Stimulated activated CD4-positive, alpha-beta T cell treated with anti-CD3 and anti-CD28 coated beads, TNF-alpha, amount 100 ng/mL, for 1 hour (primary cell): ENCODE measurements at places on chromosomes 12 and 14.

- no peak for DNase-seq
These were observed 2.9 kb downstream of the RDH12 start for GRCh38 chr14:67704484-67705089.

DNA sequence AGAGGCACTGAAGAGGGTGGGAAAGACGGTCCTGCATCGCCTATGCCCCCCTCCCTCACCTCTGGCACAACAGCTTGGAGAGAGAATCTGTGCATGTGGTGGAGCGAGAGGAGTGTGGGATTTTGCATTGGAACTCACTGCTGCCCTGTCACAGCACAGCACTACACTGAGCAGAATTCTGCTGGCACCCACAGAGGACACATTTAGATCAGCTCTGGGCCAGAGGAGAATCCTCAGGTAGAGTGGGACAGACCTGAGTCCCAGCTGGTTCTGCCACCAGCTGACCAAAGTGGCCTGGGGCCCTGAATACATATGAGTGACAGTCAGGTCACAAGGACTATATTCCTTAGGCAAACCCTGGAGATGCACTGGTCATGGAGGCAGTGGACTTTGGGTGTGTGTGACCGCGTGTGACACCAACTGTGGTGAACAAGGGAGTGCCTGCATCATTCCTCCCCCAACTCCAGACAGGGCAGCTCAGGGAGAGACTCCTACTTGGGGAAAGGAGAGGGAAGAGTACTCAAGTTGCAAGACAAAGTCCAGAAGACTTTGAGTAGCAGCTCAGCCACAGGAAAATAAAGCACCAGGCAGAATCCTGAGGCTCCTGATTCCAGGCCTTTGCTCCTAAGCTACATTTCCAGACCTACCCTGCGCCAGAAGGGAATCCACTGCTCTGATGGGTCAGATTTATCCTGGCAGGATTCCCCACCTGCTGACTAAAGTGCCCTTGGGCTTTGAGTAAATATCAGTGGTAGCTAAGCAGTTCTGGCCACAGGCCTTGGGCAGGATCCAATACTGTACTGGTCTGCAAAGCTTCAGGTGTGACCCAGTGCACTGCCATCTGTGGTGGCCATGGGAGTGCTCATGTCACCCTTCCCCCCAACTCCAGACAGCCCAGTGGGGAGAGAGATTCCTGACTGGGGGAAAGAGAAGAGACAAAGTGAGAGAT lies 10.6 kb upstream of the ACOT1 start:
- DNase-seq, result no peak

DNA sequence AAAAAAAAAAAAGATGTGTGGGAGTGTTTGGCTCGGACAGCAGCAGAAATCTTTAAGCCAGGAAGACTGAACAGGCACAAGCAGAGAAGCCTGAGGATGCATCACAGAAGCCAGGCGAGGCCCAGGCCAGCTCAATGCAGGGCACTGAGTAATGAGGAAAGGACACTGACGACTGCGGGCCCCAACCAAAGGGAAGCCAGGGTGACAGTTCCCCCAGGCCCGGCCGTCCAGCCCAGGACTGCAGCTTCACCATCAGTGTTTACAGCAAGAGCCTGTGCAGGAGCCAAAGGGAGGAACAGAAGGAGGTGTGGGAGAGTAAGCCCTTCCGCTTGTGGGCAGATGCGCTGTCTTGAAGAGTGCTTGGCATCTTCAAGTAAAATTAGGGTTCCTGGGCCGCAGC lies 205.3 kb upstream of the SFSWAP start:
- no peak for DNase-seq

GRCh38 chr12:107478881-107479280 lies 206.7 kb upstream of the PWP1 start:
- DNase-seq, result no peak

GRCh38 chr14:26199590-26200370 lies 398.1 kb downstream of the NOVA1 start:
- DNase-seq, result no peak

DNA sequence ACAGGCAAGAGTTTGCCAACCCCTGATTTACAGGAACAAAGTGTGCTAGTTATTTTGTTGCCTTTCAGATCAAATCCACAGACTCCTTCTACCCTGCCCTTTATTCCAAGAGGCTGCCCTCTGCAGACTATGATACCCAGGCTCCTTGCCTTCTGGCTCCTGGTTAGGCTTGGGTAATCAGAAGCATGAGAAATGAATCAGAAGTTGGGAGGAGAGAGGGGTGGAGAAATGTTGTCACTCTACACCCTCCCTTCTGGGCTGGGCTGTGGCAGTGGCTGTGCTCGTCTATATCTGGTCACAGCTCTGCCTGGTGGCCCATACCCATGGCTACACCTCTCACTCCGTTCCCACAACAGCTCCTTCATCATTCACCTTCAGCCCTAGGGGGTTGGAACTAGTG lies 204.6 kb upstream of the PLXNC1 start:
- no peak for DNase-seq

- DNase-seq, result no peak
These were observed 565 bp downstream of the NT5DC3 start for GRCh38 chr12:103840462-103840875.

DNA sequence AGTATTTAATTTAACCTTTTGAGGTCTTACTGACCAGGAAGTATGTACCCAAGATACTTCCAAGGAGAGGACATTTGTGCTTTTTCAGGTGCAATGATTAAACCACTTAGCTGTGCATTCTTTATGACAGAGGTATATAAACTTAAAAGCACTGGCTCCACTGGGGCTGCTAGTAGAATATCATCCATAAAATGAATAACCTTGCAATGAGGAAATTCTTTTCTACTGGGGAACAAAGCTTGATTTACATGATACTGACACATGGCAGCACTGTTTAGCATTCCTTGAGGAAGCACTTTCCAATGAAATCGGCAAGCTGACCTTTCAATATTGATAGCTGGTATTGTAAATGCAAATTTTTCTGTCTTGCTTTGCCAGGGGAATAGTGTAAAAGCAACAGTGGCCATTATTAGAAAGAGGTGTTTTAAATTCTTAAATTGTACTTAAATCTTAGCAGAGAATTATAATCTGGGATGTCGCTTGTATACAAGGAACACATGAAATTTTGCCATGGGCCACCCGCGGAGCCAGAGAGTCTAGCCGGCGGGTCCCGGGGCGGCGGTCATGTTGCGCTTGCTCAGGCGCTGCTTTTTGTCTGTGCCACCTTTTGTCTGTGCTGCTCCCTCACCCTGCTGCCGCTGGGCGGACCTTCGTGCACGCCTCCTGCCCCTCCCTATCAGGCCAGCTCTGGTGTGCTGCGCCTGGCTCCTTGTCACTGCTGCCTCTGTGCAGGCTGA lies 20.9 kb upstream of the BLTP3B start:
- DNase-seq, result peak; percentile 50

- no peak for DNase-seq
These were observed 1.5 kb downstream of the DDHD1 start for GRCh38 chr14:53151523-53152183.

DNA sequence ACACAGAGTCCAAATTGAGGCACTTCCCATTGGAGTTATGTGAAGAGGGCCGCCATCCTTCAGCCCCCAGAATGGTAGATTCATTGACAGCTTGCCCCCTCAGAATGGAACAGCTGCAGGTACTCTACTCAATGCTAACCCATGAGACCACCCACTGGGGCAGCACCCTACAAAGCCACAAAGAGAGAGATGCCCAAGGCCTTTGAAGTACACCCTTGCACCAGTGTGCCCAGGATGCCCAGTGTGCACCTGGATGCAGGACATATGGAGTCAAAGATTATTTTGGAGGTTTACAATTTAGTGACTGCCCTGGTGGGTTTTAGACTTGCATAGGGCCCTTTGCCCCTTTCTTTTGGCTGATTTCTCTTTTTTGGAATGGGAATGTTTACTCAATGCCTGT lies 933.9 kb downstream of the SLC16A7 start:
- DNase-seq, result no peak

GRCh38 chr12:32983968-32984367 lies 87.4 kb upstream of the PKP2 start:
- no peak for DNase-seq

DNA sequence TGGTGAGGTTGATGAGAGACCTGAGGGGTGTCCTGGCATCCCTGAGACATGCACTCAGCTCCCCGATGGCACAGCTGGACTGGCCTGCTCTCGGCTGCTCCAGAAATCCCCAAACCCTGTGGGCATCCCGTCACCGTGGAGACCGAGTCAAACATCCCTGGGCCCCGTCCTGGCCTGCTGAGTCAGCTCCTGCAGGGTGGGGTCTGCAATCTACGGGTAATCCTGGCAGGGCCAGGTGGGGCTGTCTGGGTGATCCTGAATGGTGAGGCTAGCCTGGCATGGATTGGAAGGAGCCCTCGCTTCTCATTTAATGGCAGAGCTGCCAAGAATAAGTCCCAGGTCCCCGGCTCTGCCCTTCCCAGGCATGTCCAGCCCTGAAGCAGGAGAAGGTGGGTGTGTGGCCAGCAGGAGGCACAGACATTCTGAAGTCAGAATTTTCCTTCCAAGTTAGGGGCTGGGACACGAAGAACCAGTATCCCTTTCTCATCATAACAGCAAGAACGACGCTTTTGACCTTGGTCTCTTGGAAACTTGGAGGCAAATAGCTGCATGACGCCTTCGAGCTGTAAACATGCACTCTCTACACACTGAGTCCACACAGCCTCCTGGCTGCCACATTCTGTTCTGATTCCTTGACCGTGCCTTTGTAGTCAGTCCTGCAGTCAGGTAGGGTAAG lies 17.7 kb upstream of the SERPINA4 start:
- no peak for DNase-seq

GRCh38 chr12:119117936-119118335 lies 60.8 kb upstream of the HSPB8 start:
- DNase-seq, result no peak

- DNase-seq, result no peak
These were observed 15.0 kb downstream of the DEPDC4 start for GRCh38 chr12:100251917-100252316.

DNA sequence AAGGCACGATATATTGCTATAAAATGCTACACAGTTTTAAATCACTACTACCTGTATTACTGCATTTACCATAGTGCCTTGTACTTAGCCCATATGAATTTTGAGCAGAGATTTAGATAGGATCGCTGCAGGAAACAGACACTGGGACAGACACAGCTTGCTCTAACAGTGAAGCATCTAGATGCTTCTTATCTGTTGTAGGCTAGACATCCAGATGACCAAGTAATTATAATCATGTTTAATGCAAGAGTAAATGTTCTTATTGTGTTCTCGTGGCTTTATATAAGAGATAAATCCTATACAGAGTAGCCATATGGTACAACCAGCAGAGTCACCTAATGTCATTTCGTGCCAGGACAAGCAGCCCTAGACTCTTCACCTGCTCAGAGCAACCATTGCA lies 92.8 kb downstream of the ASCL1 start:
- DNase-seq, result no peak

GRCh38 chr14:38063711-38064320 lies 143.9 kb upstream of the SSTR1 start:
- DNase-seq, result no peak

GRCh38 chr12:132579744-132580143 lies 30.6 kb downstream of the LRCOL1 start:
- no peak for DNase-seq

- no peak for DNase-seq
These were observed 11.9 kb upstream of the TNFAIP2 start for GRCh38 chr14:103111232-103111868.

DNA sequence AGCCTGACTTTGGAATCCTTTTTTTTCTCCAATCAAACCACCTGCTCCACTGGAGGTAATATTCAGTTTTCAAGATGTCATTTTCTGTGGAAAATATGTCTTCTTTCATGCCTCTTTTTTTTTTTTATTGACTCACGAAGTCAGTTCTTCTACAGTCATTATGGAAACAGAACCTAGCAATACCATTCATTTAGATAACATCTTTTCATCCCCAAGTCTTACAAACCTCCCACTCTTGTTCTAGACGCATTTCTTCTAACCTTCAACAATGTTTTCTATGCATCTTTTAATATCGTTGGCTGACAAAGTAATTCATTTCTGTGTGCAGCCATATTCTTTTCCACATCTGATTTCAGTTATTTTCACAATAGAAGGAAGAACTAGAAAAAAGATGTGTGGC lies 474.3 kb upstream of the CCDC196 start:
- no peak for DNase-seq

- no peak for DNase-seq
These were observed 706.8 kb downstream of the GALC start for GRCh38 chr14:87286191-87286590.

DNA sequence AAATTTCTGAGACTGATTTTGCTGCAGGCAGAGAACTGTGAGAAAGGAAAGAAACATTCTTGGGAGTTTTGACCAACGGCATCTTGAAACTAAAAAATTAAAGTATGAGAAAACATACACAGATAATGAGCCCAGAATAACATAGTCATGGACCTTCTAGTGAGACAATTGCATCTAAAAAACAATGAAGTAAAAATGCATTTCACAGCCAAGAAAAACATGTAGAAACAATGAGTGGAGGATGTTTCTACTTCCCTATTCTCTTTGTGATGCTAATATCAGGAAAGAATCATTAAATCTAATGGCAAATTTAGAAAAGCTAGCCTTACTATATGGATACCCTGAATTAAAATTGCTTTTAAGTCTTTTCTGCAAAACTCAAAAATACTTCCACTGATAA lies 12.2 kb upstream of the PLEKHG7 start:
- DNase-seq, result no peak

DNA sequence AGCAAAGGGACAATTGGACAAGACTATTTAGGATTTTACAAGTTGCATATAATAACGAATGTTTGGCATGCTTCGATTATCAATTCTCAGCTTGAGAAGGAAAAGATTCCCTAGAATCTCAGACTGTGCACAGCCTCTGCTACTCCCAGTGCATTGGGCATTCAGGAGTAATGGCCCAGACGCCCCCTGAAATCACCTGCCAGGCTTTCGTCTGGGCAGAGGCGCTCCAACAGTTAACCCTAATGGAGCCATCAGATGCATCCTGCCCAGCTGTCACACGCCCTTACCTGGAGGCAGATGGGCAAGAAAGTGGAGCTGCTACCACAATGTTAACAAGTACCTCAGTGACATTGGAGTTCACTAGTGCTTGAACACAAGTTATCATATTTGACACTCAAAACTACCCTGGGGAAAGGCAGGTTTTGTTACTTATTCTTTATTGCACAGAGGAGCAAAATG lies 927 bp upstream of the LRP6 start:
- DNase-seq, result no peak

GRCh38 chr12:26701604-26702215 lies 131.3 kb downstream of the ITPR2 start:
- DNase-seq, result no peak

DNA sequence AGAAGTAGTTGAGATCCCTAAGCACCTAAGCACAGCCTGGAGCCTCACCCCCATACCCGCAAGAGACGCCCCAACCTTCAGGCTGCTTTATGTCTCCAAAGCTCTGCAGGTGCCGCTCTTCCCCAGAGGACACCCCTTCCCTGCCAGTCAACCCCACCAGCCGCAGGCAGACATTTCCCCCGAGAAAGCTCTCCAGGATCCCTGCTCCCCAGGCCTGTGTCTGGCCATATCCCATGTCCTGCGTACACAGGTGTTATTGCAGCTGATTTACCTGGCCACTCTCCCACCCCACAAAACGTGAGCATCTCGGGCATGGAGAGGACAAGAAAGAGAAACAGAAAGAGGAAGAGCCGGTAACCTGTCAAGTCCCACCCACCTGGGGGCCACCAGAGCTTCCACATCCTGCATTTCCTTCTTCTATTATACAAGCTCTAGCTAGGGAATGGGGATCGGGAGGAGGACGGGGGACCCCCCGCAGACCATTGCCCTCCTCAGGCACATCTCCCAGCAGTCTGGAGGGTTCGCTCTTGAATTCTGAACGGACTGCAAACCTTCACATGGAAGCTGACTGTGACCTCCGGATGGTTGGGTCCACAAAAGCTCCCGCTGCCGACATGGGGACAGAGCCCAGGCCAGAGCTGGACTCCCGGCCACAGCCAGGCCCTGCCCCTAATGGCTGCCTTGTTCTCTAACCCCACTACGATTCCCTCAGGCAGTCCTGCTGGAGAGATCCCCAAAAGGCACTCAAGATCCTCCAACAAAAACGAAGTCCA lies 17.6 kb downstream of the CCDC88C start:
- DNase-seq, result no peak
